ENCODE measurements at places on chromosomes 1 and 21.

DNA sequence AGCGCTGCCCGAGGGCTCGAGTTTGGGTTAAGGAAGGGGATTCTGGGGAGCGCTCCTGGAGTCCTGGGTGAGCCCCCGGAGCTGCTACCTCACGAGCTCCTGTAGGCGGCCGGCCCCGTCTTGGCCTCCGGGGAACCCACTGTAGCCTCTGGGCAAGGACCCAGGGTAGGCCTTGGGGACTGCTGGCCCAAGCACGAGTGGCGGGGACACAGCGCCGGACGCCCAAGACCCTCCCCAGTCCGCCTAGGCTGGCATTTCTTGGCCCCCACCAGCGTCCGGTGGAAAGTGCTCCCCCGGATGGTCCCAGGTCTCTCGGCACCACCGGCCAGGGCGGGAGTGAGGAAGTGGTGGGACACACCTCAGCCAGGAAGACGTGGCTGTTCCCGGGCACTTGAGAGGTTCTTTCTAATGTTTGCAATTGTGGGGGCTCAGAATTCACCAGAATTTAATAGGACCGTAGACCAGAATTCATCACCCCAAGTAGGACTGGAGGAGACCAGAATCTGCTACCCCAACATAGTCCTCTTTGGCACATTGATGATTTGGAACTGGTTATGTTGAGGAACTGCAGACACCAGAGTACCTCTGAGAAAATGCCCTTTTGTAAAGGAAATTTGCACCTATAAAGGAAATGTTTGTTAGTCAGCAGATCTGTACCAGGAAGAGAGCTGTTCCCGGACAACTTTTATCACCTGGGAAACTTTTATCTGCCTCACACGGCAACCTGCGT is 622 bp upstream of the TMPRSS2 start:
- H3K27ac ChIP-seq, result no peak overlapping the region
- H3K36me3 ChIP-seq, result no peaks in the 10 kb centered on the region
- no peak for DNase-seq
- peaks cover 6% of the 10 kb centered on the region for H3K27me3 ChIP-seq
- H3K4me1 ChIP-seq, result no peaks in the 10 kb centered on the region

- H3K27me3 ChIP-seq, result no peaks in the 10 kb centered on the region
- DNase-seq, result peak; percentile 95
- H3K4me1 ChIP-seq, result peaks cover 63% of the 10 kb centered on the region
- H3K27ac ChIP-seq, result peak overlapping the region; percentile 92
- no peak overlapping the region for H3K4me3 ChIP-seq
These were observed 17.6 kb downstream of the GALNT2 start for GRCh38 chr1:230084408-230085177.

DNA sequence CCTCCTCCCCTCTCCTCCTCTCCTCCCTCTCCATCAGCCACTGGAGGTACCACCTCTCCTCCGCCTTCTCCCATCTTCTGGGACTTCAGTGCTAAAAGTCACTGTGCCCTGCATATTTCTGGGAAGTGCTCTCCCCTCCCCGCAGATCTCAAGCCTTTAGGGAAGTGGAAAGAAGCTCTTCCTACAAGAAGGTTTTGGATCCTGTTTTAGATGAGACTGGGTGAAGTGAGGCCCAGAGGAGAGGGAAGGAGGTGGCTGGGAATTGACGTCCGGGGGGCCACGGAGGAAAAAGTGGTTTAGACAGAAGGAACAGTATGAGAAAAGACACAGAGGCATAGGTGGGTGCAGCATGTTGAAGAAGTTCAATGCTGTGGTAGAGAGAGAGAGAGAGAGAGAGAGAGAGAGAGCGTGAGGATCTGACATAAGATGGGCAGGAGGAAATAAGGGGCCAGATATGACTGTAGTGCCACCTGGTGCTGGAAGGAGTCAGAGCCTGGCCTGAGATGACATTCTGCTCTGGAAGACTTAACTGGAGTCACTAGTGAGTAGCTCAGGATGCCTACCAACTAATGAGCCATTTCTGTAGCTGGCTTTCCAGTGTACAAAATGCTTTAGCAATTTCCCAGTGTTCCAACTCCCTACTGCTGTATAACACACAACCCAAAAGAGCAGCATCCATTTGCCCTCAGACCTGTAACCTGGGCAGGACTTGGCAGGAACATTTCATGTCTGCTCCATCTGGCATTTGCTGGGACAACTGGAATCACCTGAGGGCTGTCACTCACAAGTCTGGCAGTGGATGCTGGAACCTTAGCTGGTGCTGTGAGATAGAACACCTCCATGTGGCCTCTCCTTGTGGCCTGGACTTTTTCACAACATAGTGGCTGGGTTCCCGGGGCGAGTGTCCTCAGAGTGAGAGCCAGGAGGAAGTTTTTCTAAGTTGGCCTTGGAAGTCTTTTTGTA is 16.6 kb upstream of the ZSCAN20 start:
- peaks cover 36% of the 10 kb centered on the region for H3K4me1 ChIP-seq
- DNase-seq, result no peak
- no peaks in the 10 kb centered on the region for H3K27me3 ChIP-seq
- H3K36me3 ChIP-seq, result no peaks in the 10 kb centered on the region

- H3K4me1 ChIP-seq, result no peaks in the 10 kb centered on the region
- no peak for DNase-seq
- H3K27ac ChIP-seq, result no peak overlapping the region
- H3K4me3 ChIP-seq, result no peak overlapping the region
These were observed 10.6 kb downstream of the LCA5L start for GRCh38 chr21:39434950-39435349.

DNA sequence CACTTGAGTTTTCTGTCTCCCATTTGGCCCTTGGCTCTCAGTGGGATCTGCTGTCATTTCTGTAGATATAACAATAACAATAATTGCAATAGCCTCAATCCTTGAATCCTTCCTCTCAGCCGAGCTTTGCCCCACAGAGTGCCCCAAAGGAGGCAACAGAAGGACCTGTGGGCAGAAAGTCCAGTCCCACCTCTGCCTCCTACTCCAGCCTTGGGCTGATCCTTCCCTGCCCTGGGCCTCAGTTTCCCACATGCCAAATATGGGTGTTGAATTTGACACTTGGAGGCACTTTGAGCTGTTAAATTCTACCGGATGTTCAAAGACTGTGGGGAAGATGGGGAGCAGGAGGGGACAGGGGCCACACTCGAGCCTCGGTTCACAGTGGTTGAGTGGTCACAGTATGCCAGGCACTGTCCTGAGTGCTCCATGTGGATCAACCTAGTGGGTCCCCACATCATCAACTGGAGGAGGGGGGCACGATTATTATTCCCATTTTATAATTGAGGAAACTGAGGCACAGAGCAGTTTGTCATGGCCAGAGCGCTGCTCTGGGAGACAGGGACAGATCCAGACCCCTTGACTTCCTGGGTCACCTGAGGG is 307.1 kb downstream of the MATN1 start:
- no peak overlapping the region for H3K4me3 ChIP-seq
- H3K27ac ChIP-seq, result no peak overlapping the region
- no peaks in the 10 kb centered on the region for H3K4me1 ChIP-seq

GRCh38 chr1:233651061-233651460 is 37.2 kb downstream of the KCNK1 start:
- no peak overlapping the region for H3K27ac ChIP-seq
- no peaks in the 10 kb centered on the region for H3K4me1 ChIP-seq
- H3K36me3 ChIP-seq, result no peaks in the 10 kb centered on the region
- H3K4me3 ChIP-seq, result no peak overlapping the region

DNA sequence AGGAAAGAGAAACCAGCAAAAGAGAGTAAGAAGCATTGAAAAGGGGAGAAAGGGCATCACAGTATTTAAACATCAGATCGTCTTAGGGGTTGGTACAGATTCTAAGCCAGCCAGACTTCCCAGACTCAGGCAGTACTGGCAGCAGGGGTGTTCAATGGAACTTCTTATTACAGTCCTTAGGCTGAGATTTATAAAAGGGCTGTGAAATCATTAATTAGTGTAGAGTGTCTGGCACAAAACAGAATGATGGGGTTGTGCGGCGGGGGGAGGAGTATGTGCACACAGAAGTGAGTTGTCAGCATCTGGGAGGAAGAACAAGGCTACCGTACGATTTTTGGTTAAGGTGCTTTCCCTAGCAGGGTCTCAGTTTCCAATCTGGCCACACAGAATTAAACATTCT is 38.2 kb downstream of the ARHGEF11 start:
- H3K4me3 ChIP-seq, result no peak overlapping the region
- H3K27ac ChIP-seq, result no peak overlapping the region
- H3K4me1 ChIP-seq, result no peaks in the 10 kb centered on the region
- no peak for DNase-seq

- DNase-seq, result no peak
- peaks cover 65% of the 10 kb centered on the region for H3K36me3 ChIP-seq
- no peak overlapping the region for H3K27ac ChIP-seq
- H3K4me1 ChIP-seq, result no peaks in the 10 kb centered on the region
- H3K27me3 ChIP-seq, result no peaks in the 10 kb centered on the region
These were observed 7.5 kb downstream of the SRSF11 start for GRCh38 chr1:70228670-70229069.

GRCh38 chr1:118039170-118039569 is 109.6 kb downstream of the WDR3 start:
- H3K36me3 ChIP-seq, result no peaks in the 10 kb centered on the region
- no peaks in the 10 kb centered on the region for H3K27me3 ChIP-seq
- no peak overlapping the region for H3K4me3 ChIP-seq
- DNase-seq, result no peak
- no peaks in the 10 kb centered on the region for H3K4me1 ChIP-seq
- H3K27ac ChIP-seq, result no peak overlapping the region

GRCh38 chr1:196214866-196215265 is 393.4 kb downstream of the KCNT2 start:
- no peaks in the 10 kb centered on the region for H3K27me3 ChIP-seq
- H3K27ac ChIP-seq, result no peak overlapping the region
- DNase-seq, result no peak
- H3K36me3 ChIP-seq, result no peaks in the 10 kb centered on the region
- H3K4me3 ChIP-seq, result no peak overlapping the region
- H3K4me1 ChIP-seq, result no peaks in the 10 kb centered on the region

GRCh38 chr1:37473431-37474045 is 842 bp upstream of the ZC3H12A start:
- peaks cover 6% of the 10 kb centered on the region for H3K36me3 ChIP-seq
- peak; percentile 66 for DNase-seq
- H3K27me3 ChIP-seq, result no peaks in the 10 kb centered on the region
- peaks cover 63% of the 10 kb centered on the region for H3K4me1 ChIP-seq
- H3K27ac ChIP-seq, result peak overlapping the region; percentile 99
- peak overlapping the region; percentile 81 for H3K4me3 ChIP-seq

GRCh38 chr1:164625004-164625617 is 66.1 kb downstream of the PBX1 start:
- no peaks in the 10 kb centered on the region for H3K27me3 ChIP-seq
- H3K4me3 ChIP-seq, result no peak overlapping the region
- DNase-seq, result no peak
- peaks cover 5% of the 10 kb centered on the region for H3K4me1 ChIP-seq

Data from ascending aorta (tissue), 2 donors.